Activated CD4-positive, alpha-beta T cell treated with anti-CD3 and anti-CD28 coated beads for 36 hours (primary cell): ENCODE measurements at places on chromosomes 5 and 9.
A peak's percentile ranks its signal among the peaks of the same experiment; 100 is the strongest.

DNA sequence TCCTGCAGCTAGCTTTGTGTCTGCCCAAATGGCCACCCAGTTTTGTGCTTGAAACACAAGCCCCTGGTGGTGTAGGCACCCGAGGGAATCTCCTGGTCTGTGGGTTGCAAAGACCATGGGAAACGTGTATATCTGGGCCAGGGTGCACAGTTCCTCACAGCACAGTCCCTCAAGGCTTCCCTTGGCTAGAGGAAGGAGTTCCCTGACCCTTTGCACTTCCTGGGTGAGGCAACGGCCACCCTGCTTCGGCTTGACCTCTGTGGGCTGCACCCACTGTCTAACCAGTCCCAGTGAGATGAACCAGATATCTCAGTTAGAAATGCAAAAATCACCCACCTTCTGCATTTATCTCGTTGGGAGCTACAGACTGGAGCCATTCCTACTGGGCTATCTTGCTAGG is 865.0 kb upstream of the ACO1 start:
- DNase-seq = no peak

GRCh38 chr9:86486891-86487837 is 133.0 kb upstream of the TUT7 start:
- DNase-seq = no peak

DNA sequence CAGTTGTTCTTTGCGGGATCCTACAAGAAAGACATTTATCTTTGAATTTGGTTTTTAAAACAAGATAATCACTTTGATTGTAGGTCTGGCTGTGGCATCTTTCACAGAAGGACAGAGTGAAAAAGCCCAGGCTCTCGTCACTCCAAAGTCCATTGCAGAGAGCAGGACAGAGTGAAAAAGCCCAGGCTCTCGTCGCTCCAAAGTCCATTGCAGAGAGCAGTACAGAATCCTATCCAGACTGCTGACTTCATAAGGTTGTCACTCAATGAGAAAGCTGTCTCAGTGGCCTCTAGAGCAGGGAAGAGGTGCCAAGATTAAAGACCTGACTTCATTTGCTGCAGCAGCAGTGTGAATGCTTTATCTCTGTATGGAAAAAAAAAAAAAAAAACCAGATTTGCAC is 16.3 kb upstream of the GPX8 start:
- no peak for DNase-seq

GRCh38 chr9:13524245-13524644 is 244.8 kb upstream of the MPDZ start:
- DNase-seq = no peak

- no peak for DNase-seq
Observed at GRCh38 chr9:117093891-117094844, 320.7 kb downstream of the ASTN2 start.

- peak; percentile 36 for DNase-seq
Observed at GRCh38 chr5:57338068-57338867, 144.3 kb downstream of the ACTBL2 start.

- no peak for DNase-seq
Observed at GRCh38 chr5:173741729-173742431, 125.4 kb upstream of the BOD1 start.

GRCh38 chr5:431001-431710 is 11.8 kb upstream of the EXOC3 start:
- DNase-seq = peak; percentile 73

GRCh38 chr5:1998348-1998669 is 115.6 kb upstream of the IRX4 start:
- no peak for DNase-seq
